Renal cortical epithelial cell (primary cell): ENCODE measurements at places on chromosomes 12 and 14.
A peak's percentile ranks its signal among the peaks of the same experiment; 100 is the strongest.

DNA sequence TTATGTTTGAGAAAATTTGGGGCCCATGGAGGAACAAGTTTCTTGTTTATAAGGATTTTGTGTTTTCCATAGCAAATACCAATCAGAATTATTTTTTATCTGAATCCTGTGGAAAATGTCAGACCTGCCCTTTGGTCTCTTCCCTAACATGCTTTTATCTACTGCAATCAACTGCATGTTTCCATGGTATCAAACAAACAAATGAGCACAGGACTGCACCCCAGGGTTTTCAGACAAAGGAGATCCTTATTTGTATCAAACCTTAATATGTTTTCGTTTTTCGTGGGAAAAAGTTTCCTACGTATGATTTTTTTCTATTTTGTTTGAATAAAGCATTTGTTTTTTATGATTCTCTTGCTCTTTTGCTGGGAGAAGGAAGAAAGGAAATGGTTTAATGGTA lies 91.1 kb downstream of the GPR135 start:
- DNase-seq: no peak

- no peak for DNase-seq
Measured at GRCh38 chr14:59197695-59198262, 9.3 kb downstream of the DAAM1 start.

GRCh38 chr12:75666126-75666938 lies 154.9 kb upstream of the KRR1 start:
- DNase-seq: peak; percentile 42

- no peak for DNase-seq
Measured at GRCh38 chr12:28563936-28564335, 373.7 kb downstream of the CCDC91 start.

GRCh38 chr14:50768680-50769079 lies 62.3 kb downstream of the NIN start:
- no peak for DNase-seq

- DNase-seq: no peak
Measured at GRCh38 chr14:73789989-73790581, 61.5 kb upstream of the PTGR2 start.

- peak; percentile 14 for DNase-seq
Measured at GRCh38 chr12:29316752-29317151, 64.2 kb downstream of the ERGIC2 start.

DNA sequence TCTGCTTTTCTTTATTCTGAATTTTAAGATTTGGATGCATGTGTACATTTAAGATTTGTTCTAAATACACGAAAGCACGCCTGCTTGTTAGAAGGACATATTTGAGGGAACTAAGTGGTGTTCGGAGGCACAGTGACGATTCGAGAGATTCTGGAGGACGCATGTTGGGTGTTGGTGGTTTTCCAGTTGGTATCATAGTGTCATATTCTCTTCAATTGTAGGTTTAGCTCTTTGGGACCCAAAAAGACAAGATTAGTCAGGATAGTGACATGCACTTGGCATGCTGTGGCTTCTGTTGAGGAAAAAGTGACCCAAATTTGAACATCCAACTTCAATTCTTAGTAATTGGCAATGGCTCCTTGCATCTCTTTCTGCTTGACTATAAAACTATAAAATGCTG lies 30.1 kb downstream of the PRKCH start:
- no peak for DNase-seq

DNA sequence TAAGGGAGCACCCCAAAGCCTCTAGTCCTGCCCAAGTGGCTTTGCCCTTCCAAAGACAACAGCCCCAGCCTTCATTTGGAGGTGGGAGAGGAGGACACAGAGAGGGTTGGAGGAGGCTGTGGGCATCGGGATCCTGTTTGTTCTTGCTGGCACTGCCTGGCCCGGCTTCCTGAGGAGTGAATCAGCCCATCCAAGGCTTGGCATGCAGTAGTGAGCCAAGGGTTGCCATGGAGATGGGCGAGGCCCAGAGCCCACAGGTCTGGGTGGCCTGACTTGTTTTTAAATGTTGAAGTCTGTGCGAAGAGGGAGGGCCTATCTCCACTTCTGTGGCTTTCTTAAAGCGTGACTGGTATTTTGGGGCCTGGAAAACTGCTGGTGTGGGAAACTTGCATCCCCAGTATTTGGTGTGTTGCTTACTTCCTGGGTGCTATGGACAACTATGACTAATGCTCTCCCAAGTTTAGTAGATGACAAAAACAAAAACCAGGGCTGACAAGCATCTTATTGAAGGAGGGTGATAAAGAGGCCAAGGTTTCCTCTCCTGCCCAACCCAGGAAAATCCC lies 15.8 kb downstream of the CD9 start:
- peak; percentile 100 for DNase-seq

DNA sequence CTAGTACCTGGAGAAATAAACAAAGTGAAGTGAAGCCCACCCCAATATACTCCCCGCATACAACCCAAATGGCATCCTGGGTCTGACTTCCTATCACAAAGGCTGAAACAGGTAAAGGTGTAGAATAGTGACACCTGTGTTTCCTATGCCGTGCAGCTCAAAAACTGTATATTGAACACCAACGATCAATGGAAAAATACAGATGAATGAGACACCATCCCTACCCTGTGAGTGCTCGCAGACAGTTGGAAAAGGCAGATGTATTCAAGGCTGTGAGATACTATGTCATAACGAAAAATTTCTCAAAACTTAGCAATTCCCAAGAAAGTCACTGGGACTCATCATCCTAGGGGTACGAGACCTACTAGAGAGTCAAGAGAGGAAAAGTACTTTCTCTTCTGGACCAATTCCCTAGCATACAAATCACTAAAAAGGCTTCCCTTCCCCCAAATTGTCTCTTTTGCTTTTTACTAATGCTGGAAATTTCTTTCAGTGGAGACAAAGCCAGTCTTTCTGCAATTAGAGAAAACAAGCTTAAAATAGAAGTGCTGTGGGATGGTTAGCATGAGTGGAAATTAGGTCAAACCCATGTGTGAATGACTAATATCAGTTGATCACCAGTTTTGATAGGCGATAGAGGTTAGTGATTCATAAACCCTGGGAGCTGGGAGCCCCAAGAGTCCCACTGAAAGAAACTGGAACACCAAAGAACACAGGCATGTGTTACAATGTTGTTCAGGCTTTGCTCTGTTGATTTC lies 249.7 kb downstream of the SPTSSA start:
- DNase-seq: peak; percentile 78

GRCh38 chr12:104864668-104865067 lies 93.4 kb downstream of the SLC41A2 start:
- no peak for DNase-seq

DNA sequence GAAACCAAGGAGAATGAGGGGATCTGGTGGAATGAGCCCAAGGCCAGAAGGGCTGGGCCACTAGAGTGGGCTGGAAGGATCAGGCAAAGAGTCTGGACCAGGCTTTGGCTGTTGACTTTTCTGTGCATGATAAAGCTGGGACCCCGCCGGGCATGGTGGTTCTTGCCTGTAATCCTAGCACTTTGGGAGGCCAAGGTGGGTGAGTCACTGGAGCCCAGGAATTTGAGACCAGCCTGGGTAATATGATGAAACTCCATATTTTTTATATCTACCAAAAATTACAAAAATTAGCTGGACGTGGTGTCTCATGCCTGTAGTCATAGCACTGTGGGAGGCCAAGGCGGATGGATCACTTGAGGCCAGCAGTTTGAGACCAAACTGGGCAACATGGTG lies 393 bp upstream of the KLHL33 start:
- DNase-seq: no peak

DNA sequence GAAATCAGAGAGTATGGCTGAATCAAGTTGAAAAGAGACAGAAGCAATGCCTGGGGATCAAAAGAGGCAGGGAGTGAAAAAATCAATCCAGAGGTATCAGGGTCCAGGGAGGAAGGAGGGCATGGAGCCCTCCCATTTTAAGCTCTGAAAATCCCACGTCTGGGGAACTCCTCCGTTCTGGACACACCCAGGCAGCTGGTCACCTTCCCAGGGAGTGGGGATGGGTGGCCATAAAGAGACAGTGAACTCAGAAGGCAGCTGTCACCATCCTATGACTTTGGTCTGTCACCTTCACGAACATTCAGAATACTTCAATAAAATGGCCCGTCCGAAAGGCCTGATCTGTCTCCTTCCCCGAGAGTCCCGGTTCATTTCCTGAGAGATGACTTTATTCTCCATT lies 71.6 kb downstream of the MAP1LC3B2 start:
- no peak for DNase-seq

DNA sequence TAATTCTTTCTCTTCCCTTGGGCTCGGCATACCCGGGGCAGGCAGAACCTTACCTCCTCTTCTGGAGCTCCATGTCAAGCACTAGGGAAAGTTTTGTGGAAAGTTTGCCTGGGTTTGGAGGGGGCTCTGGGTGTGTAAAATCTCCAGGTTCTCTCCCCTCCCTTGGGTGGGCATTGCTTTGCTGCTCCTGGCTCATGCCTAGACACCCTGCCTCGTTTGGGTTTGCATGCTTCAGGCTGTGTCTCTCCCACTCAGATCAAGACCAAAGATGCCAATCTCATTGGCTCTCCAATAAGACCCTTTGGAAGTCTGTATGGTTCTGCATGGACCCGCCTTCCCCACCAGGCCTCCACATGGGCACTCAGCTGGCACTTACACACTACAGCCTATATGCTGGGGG lies 6.2 kb upstream of the KRT2 start:
- DNase-seq: no peak

DNA sequence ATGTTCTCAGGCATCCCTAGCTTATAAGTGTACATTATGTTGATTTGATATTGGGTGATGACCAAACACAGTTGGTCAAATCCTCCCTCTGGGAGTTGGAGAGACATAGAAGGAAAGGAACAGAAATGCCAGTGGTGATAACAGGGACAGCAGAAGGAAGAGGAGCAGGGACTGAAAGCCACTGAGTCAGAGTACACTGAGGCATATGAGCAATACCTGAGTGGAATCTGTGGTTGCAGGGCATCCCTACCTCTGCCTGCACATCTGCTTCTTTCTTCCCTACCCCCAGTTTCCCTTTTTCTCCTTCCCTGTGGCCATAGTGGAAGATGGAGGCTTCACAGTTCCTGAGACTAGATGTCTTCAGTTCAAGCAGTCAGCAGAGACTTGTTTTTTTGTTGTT lies 44.9 kb downstream of the BICD1 start:
- DNase-seq: no peak

- DNase-seq: no peak
Measured at GRCh38 chr12:63424671-63425070, 243.6 kb downstream of the DPY19L2 start.

- no peak for DNase-seq
Measured at GRCh38 chr12:123877968-123878367, 94.7 kb downstream of the CCDC92 start.

- DNase-seq: no peak
Measured at GRCh38 chr12:53941750-53942149, 3.1 kb downstream of the HOXC13 start.

DNA sequence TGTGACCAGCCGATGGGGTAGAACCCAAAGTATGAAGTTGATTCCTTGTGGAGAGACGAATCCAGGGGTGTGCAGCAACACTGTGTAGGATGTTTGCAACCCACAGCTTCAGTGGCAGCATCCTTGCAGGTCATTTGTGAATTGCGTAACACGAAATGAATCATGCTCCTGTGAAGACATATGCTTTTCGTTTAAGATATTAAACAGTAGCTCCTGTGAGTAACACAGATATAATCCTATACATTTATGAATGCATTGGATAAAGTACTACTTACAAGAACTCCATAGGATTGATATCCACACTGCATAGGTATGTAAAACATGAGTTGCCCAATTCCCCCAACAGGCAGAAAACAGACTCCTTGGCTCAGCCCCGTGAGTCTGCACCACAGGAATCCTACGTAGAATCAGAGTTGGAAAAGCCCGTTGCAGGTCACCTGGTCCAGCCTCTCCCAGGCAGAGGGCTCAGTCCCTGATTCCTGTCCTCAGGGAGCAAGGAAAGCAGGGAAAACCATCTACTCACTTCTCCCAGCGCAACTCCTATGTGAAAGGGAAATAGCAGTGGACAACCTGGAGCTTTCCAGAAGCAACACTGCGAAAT lies 75.8 kb downstream of the GPATCH2L start:
- peak; percentile 47 for DNase-seq

GRCh38 chr14:42527141-42527540 lies 920.5 kb downstream of the LRFN5 start:
- DNase-seq: no peak
